ENCODE measurements at places on chromosomes 5 and 9.

DNA sequence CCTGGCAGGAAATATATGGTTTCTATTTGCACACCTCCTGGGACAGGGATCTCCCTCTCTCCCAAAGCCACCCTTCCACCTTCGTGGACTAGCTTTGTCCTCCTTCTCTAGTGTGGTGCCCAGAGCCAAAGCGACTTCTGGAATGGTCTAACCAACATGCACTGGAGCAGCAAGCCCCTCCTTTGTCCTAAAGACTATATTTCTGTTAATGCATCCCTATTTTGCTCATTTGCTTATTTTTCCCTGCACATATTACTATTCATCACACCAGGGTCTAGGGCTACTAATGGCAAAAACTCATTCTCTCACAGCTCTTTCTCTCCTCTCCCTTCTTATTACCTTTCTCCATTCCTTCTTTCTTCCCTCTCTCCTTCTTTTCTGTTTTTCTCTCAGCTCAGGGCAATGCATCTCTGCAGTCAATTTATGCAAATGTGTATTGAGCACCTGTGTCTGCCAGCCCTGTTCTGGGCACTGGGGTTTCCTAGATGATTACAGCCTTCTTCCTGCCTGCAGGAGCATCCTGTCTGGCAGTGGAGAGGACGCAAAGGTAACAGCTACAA, 2.8 kb upstream of the NEURL1B start:
- no peak for DNase-seq

DNA sequence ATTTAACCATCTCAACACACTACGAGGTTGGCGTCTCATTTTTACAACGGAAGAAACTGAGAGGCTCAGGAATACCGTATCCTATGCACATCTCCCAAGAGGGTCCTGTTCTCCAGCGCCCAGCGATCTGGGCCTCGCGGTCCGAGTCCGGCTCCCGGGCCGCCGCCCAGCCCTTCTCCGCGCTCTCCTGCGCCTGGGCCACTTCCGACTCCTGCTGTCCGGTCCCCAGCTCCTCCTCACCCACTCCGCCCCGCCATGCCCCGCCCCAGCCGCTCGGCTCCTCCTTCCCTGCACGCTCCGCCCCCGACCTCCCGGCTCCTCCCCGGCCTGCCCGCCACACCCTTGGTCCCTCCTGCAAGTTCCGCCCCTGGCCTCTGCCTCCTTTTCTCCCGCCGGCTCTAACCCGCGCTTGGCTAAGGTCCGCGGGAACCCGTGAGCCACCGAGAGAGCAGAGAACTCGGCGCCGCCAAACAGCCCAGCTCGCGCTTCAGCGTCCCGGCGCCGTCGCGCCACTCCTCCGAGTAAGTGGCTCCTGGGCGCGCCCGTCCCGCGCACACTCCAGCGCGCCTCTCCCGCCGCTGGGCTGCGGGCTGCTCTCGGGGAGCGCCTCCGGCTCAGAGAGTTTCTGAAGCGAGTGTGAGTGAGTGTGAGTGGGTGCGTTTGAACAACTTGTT, 87.3 kb upstream of the TNFAIP8 start:
- peak; percentile 77 for DNase-seq

GRCh38 chr5:53008751-53009150, 19.6 kb downstream of the ITGA2 start:
- no peak for DNase-seq

GRCh38 chr9:116800885-116801284, 113.8 kb downstream of the TRIM32 start:
- peak; percentile 88 for DNase-seq

GRCh38 chr9:113851873-113852272, 24.2 kb upstream of the ZNF618 start:
- no peak for DNase-seq

DNA sequence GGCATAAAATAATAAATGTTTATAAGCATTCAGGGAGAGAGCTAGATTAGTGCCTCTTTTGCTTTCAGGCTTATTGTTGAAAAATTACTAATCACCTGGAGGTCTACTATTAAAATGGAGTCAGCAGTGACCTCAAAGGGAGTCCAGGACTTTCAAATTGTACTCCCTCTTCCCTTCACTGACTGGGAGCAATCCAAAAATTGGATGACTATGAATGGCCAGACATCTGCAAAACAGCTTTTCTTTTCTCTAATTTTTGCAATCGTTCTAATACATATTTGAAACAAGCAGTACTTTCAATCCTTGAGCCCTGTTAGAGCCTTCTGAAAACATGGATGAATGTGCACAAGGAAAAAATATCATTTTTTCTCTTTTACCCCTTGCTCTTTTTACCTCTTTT, 461.8 kb downstream of the TMEM232 start:
- DNase-seq = no peak

GRCh38 chr9:84481231-84481630, 140.7 kb upstream of the SLC28A3 start:
- DNase-seq = no peak

DNA sequence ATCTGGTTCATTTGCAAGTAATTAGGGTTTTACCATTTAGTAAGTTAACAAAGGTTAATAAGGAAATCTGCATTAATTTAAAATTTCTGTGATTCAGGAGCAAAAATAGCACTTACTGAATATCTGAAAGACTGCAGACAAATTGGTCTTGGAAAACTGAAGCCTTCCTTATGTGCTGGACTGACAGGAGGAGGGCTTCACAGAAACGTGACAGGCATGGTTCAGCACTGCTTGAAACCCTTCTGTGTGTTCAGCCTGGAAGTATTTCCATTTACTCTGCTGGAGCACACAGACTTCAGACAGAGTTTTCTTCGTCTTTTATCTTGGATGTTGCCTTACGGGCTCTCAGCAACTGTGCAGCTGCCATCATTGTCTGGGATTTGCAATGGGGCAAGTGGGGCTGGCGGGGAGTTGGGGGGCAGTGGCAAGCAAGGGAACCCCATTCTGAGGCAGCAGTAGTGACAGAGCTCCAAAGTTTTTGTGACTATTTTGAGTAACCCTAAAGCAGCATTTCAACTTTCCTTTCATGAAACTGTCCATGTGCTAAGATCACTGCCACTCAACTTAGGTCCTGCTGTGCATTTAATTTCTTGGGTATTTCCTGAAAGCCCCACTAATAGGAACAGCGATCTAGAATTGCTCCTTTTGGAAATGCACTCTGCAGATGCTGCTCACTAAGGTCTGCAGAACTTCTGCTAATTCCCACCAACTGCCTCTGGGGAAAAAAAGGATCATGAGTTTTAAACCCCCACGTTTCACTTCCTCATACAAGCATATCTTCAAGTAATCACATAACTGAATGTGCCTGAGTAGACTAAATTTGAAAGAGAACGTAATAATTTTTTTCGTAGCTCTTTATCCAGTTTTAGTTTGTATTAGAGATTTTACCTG, 56.6 kb downstream of the KCNN2 start:
- peak; percentile 9 for DNase-seq

- DNase-seq = no peak
Observed at GRCh38 chr5:175652741-175653663, 4.9 kb upstream of the HRH2 start.

- DNase-seq = peak; percentile 62
Observed at GRCh38 chr9:70519912-70520724, 105.7 kb upstream of the KLF9 start.

GRCh38 chr5:158435161-158435616, 576.2 kb upstream of the CLINT1 start:
- no peak for DNase-seq

DNA sequence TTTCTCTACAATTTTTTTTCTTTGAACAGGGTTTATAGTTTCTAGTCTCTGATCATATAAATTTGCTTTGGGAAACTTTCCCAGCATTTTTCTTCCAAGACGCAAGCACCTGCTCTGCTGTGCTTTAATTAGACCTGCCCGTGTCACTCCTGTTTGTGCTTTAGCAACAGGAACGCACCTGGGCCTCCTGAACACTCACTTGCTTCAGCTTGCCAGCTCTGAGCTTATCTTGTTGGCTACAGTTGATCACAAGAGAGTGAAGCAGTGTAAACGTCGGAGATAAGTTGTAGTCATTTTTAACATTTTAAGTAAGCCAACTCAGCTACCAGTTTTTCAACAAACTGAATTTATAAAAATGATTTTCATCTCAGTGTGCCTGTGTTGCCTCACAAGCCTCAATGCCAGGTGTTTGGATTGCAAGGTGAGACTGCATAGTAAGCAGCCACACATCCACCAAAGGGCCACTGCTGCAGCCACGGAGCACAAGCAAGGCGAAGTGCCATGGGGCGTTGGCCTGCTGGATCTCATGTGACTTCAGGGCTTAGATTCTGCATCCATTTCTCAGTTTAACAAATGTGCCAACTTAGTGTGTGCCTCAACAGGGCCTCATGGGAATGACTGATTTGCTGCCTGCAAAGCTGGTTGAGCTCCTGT, 166.9 kb downstream of the TRIO start:
- DNase-seq = no peak

- no peak for DNase-seq
Observed at GRCh38 chr9:117720066-117720465, 15.9 kb downstream of the TLR4 start.

DNA sequence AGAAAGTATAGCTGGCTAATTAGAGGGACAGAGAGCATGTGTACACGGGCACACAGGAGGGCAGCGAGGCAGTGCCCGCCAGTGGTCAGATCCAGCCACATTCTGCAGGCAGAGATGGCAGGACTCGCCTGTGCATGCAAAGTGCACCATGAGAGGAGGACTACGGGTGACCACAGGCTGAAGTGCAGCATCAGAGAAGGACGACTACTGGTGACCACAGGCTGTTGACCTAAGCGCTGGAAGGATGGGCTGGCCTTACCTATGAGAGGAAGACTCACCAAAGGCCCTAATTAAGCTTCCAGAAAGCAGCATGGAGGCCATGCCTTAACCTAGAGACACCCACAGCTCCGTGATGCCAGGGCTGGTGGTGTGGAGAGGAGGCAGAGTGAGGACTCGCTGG, 54.2 kb upstream of the SLC25A51 start:
- DNase-seq = no peak

DNA sequence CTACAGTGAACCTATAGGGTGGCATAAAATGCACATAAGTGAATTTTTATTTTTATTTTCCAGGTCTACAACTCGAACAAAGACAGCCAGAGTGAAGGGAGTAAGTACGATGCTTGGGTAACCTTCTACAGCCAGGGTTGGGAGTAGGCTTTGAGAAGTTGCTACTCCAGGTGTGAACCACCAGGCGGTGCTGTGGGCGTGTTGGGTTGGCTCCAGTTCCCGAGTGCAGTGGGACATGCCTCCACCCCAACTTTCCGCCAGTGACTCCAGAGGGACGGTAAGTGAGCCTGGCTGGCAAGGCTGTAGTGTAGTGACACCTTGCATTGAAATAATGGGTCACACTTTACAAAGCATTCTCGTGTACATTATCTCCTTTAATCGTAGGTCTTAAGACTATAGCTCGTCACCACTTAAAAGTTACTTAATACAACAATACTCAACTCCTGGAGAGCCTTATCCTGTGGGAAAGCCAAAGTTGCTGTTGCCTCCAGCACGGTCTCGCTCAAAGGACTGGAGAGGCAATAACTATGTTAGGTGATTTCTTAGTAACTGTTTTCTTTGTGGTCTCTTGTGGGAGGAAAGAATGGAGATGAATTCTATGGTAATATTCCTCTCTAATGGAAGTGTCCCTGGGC, 244.0 kb downstream of the ARHGAP26 start:
- DNase-seq = no peak

DNA sequence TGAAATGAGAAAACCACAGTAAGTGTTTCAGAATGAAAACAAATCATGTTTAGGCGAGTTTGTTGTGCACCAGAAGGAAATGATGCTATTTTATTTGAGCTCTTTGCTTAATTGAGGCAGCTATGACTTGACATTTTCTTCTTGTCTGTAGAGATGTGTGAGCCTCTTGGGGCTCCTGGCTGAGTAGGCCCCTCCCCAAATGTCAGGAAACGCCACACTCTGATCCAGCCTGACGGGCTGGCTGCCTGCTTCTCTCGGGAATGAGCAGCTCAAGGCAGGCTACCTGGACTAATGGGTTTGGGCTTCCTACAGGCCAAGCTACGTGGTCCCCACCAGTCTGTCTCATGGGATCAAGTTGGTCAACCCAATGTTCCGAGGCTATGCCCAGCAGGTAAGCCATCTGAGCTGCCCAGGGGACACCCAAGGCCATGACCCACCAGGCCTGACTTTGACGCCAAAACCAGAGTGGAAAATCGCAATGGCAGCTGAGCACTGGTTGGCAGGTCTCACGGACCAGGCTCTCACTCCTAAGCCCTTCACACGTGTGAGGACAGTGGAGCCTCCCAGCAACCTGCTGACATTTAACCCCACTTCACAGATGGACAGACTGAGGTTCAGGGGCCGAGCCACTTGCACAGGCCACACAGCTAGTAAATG, 29.9 kb downstream of the USP20 start:
- no peak for DNase-seq

DNA sequence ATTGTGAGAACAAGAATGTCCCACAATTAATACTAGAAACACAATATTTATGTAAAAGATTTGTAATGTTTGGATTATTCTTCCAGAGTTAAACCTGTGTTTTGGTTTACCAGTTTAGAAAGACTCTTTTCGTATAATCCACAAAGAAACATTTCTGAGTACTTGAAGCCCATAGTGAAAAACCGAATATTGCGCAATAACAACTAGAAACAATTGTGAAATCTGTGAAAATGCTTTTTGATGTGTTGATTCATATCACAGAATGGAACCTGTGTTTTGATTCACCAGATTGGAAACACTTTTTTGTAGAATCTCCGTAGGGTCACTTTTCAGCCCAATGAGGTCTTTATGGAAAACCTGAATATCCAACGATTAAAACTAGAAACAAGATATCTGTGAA, 386.2 kb downstream of the PRDM9 start:
- DNase-seq = no peak

DNA sequence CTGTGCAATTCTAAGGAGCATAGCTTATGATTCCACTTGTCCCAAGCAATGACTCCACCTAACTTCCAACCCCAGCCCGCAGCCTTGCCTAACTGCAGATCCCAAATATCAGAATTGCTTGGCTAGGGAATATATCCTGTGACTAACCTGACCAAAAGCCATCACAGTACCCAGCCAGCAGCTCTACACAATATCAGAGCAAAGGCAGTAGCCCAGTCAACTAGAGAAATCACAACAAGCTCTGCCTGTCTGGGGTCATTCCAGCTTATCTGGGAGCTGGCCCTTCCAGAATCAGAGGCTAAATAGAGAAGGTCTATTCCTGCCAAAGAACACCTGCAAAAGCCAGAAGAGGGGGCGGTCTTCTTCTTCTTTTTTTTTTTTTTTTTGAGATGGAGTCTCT, 9.3 kb upstream of the KIAA1958 start:
- no peak for DNase-seq

- no peak for DNase-seq
Observed at GRCh38 chr5:127832067-127832466, 128.9 kb downstream of the CCDC192 start.
